ENCODE measurements at places on chromosomes 1 and 21. TPM values are rescaled to one million over a fixed set of nuclear protein-coding genes. Genes with fewer than 3 reads are reported as not detected.

Gene ZYG11A
- polyA plus RNA-seq = 0.41 TPM

GRCh38 chr1:208500375-208500774, 256.2 kb upstream of the PLXNA2 start:
- H3K36me3 ChIP-seq = no peaks in the 10 kb centered on the region
- no peak overlapping the region for H3K4me3 ChIP-seq
- H3K4me1 ChIP-seq = peaks cover 23% of the 10 kb centered on the region
- no peak overlapping the region for H3K27ac ChIP-seq
- DNase-seq = peak; percentile 65

DNA sequence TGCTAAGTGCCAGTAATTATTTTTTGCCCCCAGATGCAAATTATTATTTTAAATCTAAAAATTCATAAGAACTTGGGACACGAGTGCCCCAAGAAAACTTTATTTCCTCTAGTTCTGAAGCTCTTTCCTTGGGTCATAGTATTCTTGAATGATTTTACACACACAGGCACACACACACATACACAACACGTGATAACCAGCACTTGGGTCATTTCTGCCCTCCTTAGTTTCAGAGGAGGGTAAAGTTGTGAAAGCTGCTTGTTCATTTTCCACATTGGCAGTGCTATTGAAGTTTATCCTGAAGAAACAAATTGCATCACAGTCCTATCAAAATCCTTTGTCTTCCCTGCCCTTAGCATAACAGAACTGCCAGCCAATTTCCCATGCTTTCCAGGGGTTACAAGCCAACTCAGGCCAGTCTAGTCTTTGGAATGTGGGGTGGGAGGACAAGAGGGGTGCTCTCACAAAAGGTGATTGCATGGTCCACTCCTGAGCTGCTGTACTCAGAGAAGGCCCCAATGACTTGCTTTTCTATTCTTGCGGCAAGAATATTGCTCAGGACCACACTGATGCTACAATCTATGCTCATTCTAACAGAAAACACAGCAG, 98.5 kb upstream of the POGK start:
- no peaks in the 10 kb centered on the region for H3K27me3 ChIP-seq
- no peak overlapping the region for H3K27ac ChIP-seq
- H3K36me3 ChIP-seq = no peaks in the 10 kb centered on the region
- no peaks in the 10 kb centered on the region for H3K4me1 ChIP-seq

Gene XCL2
- not detected for polyA plus RNA-seq

DNA sequence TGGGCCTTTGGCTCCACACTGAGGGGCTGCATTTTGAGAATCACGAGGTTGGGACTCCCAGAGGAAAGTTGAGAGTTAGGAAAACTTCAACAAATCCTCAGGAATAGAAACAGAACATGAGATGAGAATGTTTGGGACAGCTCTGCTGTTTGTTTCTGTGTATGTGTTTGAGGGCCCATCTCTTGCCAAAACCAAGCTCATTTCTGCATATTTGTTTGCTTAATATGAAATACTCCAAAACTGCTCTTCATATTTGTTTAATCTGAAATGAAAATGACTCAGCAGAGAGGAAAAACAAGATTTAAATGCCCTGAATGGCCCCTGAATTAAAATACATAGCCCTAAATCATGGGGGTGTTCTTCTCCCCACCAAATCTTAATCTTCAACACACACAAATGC, 78.1 kb downstream of the DDR2 start:
- no peaks in the 10 kb centered on the region for H3K27me3 ChIP-seq
- H3K27ac ChIP-seq = peak overlapping the region; percentile 47
- no peak overlapping the region for H3K4me3 ChIP-seq
- peaks cover 38% of the 10 kb centered on the region for H3K36me3 ChIP-seq
- no peak for DNase-seq

GRCh38 chr1:22880174-22880601, 92.5 kb downstream of the LACTBL1 start:
- no peaks in the 10 kb centered on the region for H3K4me1 ChIP-seq
- H3K27me3 ChIP-seq = no peaks in the 10 kb centered on the region
- peak overlapping the region; percentile 15 for H3K27ac ChIP-seq
- DNase-seq = no peak

DNA sequence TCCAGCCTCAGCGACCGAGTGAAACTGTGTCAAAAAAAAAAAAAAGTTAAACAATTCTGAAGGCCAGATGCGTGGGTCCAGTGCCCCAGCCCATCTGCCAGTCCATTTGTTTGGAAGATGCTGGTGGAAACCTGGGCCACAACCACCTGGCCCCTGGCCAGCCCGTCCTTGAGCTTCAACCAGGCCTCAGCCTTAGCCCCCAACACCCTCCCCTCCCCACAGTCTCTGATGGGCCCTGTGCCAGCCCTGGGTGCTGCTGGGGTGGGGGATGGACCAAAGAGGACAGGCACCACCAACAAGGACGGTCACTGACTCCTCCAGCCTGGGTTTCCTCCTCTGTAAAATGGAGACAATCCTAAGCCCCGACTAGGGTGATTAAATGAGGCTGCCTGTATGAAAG, 19.6 kb upstream of the PLEKHG5 start:
- DNase-seq = peak; percentile 78
- H3K27ac ChIP-seq = peak overlapping the region; percentile 93
- H3K36me3 ChIP-seq = no peaks in the 10 kb centered on the region
- H3K4me1 ChIP-seq = peaks cover 80% of the 10 kb centered on the region
- H3K27me3 ChIP-seq = no peaks in the 10 kb centered on the region

GRCh38 chr1:79657951-79658658, 651.6 kb upstream of the ADGRL4 start:
- peak overlapping the region; percentile 36 for H3K27ac ChIP-seq
- no peak overlapping the region for H3K4me3 ChIP-seq
- no peaks in the 10 kb centered on the region for H3K27me3 ChIP-seq
- H3K36me3 ChIP-seq = no peaks in the 10 kb centered on the region
- no peaks in the 10 kb centered on the region for H3K4me1 ChIP-seq

Gene SLFNL1
- 0.16 TPM for polyA plus RNA-seq

Gene TSTD1
- polyA plus RNA-seq = 93.9 TPM

- H3K27me3 ChIP-seq = no peaks in the 10 kb centered on the region
- peak overlapping the region; percentile 56 for H3K27ac ChIP-seq
- no peaks in the 10 kb centered on the region for H3K36me3 ChIP-seq
- H3K4me3 ChIP-seq = no peak overlapping the region
Measured at GRCh38 chr1:12450756-12451559, 167.1 kb downstream of the DHRS3 start.

Gene CPLANE2
- polyA plus RNA-seq = 6.5 TPM

DNA sequence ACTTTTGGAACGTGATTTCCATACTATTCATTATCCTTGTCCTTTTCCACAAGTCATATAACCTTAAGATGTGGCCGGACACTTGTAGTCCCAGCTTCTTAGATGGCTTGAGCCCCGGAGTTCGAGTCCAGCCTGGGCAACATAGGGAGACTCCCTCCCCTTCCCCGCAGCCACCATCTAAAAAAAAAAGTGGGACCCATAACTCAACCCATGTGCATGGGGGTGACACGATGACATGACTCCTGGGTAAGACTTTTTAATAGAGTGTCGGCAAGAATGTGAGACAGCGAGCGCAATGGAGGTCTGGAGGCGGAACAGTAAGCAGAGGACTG, 25.7 kb downstream of the MIA3 start:
- peak overlapping the region; percentile 99 for H3K4me3 ChIP-seq
- no peaks in the 10 kb centered on the region for H3K4me1 ChIP-seq
- peaks cover 15% of the 10 kb centered on the region for H3K36me3 ChIP-seq

DNA sequence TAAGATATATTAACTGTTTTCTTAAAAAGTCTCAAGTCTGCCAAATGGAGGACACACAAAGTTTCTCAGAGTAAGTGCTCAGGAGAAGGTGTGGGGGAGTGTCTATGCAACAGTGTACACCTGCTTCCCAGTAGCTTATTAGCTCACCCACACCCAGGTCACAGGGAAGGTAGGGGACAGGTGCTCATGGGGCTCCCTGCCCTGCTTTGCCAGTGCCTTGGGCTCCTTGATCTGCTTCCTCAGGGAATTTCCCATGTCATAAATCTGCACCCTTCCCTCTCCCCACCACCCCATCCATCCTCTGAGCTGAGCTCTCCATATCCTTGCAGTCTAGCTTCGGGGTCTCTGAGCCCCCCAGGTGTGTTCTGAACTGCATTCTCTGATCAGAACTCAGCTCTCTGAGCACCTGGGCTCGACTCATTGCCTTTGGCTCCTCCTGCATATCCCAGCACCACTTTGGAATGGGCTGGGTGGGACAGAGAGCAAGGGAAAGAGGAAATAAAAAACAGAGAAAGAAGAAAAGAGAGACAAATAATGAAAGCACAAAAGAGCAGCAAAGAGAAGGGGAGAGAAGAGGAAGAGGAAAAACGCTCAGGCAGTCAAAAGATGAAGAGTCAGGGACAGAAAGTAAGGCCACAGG, 87.0 kb upstream of the ATP1B1 start:
- DNase-seq = no peak
- no peaks in the 10 kb centered on the region for H3K27me3 ChIP-seq
- H3K4me3 ChIP-seq = no peak overlapping the region
- no peaks in the 10 kb centered on the region for H3K36me3 ChIP-seq
- no peak overlapping the region for H3K27ac ChIP-seq

Gene MCOLN3
- polyA plus RNA-seq = not detected

Gene AQP10
- polyA plus RNA-seq = 0.02 TPM

- no peak overlapping the region for H3K4me3 ChIP-seq
- H3K27ac ChIP-seq = no peak overlapping the region
- no peak for DNase-seq
- no peaks in the 10 kb centered on the region for H3K36me3 ChIP-seq
- H3K4me1 ChIP-seq = no peaks in the 10 kb centered on the region
- no peaks in the 10 kb centered on the region for H3K27me3 ChIP-seq
Measured at GRCh38 chr1:76031496-76031895, 43.0 kb upstream of the ST6GALNAC3 start.

Gene CIART
- polyA plus RNA-seq = 4.4 TPM

Gene RIMKLA
- polyA plus RNA-seq = 0.13 TPM

- no peak for DNase-seq
- H3K27ac ChIP-seq = no peak overlapping the region
- H3K4me3 ChIP-seq = no peak overlapping the region
- H3K27me3 ChIP-seq = 0 out of 2 replicates have a peak, but pooled peaks cover 9% of the 10 kb centered on the region
- no peaks in the 10 kb centered on the region for H3K4me1 ChIP-seq
- no peaks in the 10 kb centered on the region for H3K36me3 ChIP-seq
Measured at GRCh38 chr21:41294548-41295231, 21.9 kb upstream of the FAM3B start.

DNA sequence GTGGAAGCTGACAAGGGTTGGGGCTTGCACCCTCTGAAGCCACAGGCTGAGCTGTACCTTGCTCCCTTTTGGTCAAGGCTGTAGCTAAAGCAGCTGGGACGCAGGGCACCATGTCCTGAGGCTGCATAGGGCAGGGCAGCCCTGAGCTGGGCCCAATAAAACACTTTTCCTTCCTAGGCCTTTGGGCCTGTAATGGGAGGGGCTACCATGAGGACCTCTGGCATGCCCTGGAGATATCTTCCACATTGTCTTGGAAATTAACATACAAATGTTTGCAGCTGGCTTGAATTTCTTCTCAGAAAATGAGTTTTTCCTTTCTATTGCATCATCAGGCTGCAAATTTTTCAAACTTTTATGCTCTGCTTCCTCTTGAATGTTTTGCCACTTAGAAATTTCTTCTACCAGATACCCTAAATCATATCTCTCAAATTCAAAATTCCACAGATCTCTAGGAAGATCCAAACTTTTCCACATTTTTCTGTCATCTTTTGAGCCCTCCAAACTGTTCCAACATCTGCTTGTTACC, 32.9 kb upstream of the TTLL7 start:
- H3K27ac ChIP-seq = no peak overlapping the region
- no peaks in the 10 kb centered on the region for H3K36me3 ChIP-seq
- DNase-seq = no peak
- no peaks in the 10 kb centered on the region for H3K27me3 ChIP-seq
- H3K4me1 ChIP-seq = no peaks in the 10 kb centered on the region
- no peak overlapping the region for H3K4me3 ChIP-seq

DNA sequence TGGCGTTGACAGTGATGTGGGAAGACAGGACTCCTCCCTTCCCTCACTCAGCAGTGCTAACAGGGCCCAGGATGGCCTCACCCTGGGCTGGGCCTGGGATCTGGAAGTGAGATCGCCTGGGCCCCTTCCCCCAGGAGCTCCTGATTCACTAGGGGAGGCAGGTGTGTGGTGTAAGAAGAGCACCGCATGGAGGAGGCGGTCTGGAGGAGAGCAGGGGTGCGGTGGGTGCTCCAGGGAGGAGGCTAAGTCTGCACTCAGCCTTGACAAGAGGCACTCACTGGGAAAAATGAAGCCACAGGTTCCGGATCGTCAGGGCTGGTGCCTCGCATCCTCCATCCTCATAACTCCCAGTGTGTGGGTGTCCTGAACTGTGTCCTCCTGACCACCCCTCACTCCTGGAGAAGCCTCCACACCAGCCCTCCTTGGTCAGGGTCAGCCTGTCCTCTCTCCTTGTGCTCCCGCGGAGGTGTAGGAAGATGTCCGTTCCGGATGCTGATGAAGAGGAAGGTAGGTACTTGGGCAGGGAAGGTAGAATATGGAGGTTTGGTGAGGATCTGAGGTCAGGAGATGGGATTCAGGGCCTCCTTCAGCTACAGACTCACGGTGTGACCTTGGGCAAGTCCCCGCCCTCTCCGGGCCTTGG, 142.1 kb upstream of the WNT4 start:
- H3K27me3 ChIP-seq = 0 out of 2 replicates have a peak, but pooled peaks cover 13% of the 10 kb centered on the region
- H3K27ac ChIP-seq = no peak overlapping the region
- peak; percentile 9 for DNase-seq
- H3K36me3 ChIP-seq = no peaks in the 10 kb centered on the region

Data from SK-N-SH (cell line).